G401 (cell line): ENCODE measurements at places on chromosomes 1 and 21. TPM values are rescaled to one million over a fixed set of nuclear protein-coding genes. Genes with fewer than 3 reads are reported as not detected.

DNA sequence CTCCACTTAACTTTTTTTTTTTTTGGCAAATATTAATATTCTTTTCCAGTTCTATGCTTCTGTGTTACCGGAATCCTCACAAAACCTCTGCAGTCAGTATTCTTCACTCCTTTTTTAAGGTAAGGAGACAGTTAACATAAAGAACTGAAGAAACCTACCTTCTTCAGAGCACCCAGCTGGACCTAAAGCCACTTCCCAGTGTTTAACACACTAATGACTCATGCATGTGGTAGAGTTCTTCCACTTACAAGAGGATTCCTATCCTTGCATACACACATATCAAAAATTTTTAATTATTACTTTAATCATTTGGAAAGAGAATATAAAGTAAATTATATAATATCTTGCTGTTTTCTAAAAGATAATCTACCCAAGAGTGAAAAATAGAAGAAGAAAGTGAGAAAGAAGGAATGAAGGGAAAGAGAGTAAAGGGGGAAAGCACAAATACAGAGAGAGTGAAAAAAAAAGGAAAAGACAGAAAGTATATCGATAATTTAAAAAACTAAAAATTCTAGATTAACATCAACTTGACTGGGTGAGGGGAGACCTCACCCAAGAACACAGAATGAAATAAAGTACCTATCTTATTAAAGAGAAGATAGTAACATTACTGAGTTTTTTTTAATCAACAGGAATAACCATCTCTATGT lies 54.9 kb downstream of the ENAH start:
- no peak for DNase-seq

DNA sequence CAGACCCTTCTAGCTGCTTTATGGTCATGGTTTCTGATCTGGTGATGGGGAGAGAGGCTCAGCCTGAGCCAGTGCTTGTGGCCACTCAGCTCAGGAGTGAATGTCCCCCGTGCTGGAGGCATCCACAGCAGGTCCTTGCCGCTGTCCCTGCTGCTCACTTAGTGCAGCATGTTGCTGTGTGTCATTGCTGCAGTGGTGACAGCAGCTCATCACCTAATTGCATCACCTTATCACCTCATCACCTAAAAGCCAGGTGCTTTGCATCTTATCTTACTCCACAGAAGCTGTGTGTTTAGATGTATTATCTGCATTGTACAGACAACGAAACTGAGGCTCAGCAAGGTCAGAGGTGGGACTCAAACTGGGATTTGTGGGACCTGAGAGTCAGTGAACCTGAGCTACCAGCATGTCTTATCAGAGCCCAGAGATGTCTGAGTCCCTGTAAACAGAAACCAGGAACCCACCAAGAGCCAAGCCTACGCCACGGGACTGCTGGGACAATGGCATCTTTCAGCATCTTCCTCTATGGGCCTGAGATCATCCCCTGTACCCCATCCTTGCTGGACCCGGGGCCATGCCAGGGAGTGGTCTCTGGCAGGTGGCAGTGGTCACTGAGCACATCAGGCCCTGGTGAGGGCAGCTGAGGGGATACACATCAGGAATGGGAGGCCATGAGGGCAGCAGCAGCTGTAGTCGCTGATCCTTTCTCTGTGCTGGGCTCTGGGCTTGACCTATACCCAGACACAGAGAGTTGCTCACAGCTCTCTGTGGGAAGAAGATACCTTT lies 6.5 kb downstream of the PODN start:
- DNase-seq: no peak

- no peak for DNase-seq
Measured at GRCh38 chr1:81032374-81032773, 768.4 kb upstream of the ADGRL2 start.

DNA sequence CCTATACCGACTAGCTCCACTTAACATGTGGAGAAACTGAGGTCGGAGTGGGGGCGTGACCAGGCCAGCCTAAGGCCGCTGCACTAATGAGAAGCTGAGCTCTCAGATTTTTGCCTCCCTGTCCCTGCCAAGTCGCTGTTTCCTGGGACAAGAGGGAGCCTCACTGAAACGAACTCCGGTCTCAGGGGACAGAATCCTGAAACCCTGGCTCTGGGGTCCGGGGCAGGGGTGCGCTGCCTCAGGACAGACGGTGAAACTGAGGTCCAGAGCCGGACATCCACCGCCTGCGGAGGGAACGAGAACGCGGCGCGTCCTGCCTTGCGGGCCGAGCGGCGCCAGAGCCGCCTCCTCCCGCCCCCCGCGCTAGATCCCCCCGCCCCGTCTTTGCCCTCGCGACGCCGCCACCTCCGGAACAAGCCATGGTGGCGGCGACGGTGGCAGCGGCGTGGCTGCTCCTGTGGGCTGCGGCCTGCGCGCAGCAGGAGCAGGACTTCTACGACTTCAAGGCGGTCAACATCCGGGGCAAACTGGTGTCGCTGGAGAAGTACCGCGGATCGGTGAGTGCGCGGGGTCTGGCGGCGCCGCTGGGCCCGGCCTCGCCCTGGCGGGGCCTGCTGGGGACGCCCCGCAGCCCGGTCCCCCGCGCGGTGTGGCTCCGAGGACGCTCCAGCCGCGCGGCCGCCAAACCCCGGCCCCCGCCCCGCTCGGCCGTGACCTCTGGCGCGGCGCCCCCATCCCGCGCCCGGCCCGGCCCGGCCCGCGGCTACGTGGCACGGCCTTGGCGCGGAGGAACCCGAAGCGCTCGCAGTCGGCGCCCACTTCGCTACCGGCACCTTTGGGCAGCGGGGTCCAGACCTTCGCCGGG lies at the start of gene GPX7:
Gene GPX7, plus strand, starts transcription at position 381 of the 865 bp plus-strand sequence. Its CDS starts 39 bp downstream, at position 420.
- peak; percentile 44 for DNase-seq

- DNase-seq: no peak
Measured at GRCh38 chr1:3463891-3464648, 9.6 kb downstream of the ARHGEF16 start.

- DNase-seq: peak; percentile 85
Measured at GRCh38 chr1:32903991-32904785, 3.0 kb upstream of the TMEM54 start.

GRCh38 chr1:31587720-31588423 lies 11.6 kb downstream of the TINAGL1 start:
- DNase-seq: peak; percentile 34

DNA sequence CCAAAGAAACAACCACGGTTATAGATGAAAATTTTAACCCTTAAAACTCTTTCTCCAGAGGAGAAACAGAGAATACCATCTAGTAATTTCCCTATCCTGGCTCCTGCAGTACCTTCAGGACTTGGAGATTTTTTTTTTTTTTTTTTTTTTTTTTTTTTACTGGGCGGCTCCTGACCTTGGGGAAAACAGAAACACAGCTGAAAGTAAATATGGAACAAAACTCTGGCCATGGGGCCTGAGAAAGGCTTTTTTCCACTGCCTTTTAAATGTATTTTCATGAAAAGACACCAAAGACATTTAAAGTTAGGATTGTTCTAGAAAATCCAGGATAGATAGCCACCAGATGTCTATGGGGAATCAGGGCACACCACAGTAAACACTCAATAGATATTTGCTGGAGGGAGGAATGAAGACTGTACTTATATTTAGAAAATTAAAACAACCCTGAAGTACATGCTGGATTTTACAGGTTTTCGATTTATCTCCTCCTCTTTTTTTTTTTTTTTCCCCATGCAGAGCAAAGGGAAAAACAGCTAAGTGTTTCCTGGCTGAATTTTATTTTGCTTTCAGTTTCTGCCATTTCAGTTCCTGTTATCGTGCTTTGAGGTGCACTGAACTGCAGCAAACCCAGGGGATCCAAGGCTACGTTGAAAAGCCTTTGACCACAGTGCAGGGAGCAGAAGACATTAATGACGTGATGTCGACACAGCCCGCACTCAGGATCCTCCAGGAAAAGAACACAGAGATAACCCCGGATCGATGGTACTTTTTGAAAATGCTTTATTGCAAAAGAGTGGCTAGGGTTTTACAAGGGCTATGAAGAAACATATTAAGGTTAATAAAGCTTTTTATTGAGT lies 35.7 kb upstream of the CNN3 start:
- peak; percentile 40 for DNase-seq

GRCh38 chr21:32403201-32403777 lies 9.2 kb upstream of the EVA1C start:
- DNase-seq: peak; percentile 64

GRCh38 chr1:1325288-1326074 lies 879 bp downstream of the CPTP start:
- no peak for DNase-seq

- peak; percentile 61 for DNase-seq
Measured at GRCh38 chr1:53396573-53397268, 62.5 kb upstream of the DMRTB1 start.

GRCh38 chr21:16842696-16843035 lies 670.2 kb upstream of the CXADR start:
- DNase-seq: peak; percentile 41

- no peak for DNase-seq
Measured at GRCh38 chr1:116226017-116226416, 114.8 kb downstream of the MAB21L3 start.

GRCh38 chr1:233066087-233066486 lies 115.7 kb downstream of the NTPCR start:
- DNase-seq: no peak

DNA sequence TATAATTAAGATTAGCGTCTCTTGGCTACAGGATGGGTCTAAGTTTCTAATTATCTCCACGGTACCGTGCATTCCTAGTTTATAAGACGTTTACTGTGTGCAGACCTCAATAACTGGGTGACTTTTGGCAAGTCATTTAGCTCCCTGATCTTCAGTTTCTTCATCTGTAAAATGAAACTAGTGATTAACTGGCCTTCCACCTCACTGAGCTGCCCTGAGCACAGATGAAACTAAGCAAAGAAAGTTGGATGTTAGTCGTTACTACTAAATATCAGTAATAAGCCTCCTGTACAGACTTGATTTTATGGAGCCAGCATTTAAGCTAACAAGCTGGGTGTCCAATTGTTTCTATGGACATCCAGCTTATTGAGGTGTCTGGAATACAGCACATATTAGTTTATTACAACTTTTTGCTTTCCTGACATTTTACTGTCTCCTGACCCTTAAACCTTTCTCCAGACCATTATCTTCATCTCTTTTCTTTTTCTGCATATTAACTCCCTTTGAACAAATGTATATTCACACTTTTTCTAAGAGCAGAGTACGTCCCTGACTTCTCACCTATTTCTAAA lies 1.1 kb downstream of the CR2 start:
- DNase-seq: no peak

GRCh38 chr1:33170351-33171274 lies 11.2 kb downstream of the TRIM62 start:
- peak; percentile 99 for DNase-seq

DNA sequence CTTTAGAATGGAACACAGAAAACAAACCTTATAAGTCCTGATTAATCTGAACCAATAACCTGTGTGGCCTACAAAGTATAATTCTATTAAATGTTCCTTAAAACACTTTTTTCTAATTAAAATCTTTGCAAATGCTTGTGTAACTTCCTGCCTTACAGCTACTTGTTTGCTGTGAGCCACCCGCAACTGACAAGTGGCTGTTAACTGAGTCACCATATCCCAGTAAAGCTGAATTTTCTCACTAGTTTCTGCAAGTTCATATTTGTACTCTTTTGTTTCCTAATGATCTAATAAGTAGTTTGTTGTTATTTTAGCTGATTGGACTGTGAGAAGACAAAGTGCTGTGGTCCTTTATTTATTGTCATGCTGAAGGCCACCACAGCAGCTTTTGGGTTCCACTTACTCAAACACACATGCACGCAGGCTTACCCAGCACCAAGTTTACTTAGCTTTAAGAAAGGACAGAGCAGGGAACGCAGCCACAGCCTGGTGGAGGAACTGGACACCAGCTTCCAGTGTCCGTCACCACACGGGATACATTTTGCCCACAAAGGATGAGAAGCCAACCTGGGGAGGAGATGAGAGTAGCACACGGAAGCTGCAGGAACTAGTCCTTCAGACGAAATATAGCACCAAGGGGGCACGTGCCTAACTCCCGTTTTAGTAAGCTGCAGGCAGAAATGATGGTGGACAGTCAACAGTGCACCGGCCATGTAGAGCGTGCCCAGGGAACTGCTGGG lies 47.8 kb downstream of the LCA5L start:
- DNase-seq: no peak

DNA sequence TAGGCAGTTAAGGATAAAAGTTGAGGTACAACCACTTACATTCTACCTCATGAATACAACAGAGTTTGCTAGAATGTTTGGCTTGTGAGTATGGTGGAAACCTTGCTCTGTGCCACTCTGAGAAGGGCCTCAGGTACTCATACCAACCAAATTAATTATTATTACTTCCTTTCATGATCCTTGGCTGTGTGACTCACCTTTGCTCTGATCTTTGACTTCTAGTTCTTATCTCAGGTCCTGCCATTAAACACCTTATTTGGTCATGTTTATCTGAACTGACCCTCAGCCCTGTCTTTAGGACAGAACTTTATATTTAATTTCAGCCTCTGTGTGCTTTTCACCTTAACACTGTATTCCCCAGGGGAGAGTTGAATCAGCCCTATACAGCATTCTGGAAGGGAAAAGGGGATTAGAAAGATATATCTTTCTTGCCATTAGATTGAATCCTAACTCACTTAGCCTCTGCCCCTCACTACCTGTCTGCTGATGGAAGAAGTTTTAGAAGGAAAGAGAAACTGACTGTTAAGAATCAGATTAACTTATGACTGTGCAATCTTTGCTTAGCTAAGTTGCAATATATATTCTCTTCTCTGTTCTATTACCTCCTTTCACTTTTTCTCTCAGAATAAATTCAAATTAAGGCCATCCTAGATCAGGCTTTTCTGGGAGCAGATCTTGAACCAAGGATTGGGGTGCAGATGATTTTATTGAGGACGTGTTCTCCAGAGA lies 260.4 kb upstream of the DPYD start:
- no peak for DNase-seq

GRCh38 chr1:6141592-6141991 lies 38.5 kb downstream of the CHD5 start:
- DNase-seq: no peak

HAPLN2 gene
- total RNA-seq: 0.25 and 0.44 TPM in 2 replicates

CRP gene
- not detected in 2 replicates for total RNA-seq

UTS2 gene
- not detected in 2 replicates for total RNA-seq
